Omental fat pad (tissue), 4 donors: ENCODE measurements at places on chromosomes 3 and 15.
A peak's percentile ranks its signal among the peaks of the same experiment; 100 is the strongest.

- no peak for DNase-seq
These were observed 52.8 kb downstream of the FAM43A start for GRCh38 chr3:194738254-194739093.

DNA sequence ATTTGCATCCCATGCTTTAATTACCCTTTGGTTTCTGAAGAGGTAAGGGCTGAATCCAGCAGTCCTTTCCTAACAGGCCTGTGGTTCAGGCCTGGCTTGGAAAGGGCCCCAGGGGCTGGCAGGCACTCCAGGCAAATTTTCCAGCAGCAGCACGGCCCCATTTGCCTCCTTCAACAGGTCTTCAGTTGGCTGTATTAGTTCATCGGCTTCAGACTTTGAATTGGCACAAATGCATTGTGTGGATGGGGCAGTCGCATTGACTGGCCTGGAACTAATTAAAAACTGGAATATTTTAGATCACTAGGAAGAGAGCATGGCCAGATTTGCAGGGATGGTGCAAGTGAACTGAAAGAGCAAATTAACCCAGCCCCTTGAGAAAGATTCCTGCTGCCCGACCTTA is 207.8 kb upstream of the MCTP2 start:
- DNase-seq = no peak

GRCh38 chr15:54638666-54639065 is 558.1 kb downstream of the RSL24D1 start:
- no peak for DNase-seq

DNA sequence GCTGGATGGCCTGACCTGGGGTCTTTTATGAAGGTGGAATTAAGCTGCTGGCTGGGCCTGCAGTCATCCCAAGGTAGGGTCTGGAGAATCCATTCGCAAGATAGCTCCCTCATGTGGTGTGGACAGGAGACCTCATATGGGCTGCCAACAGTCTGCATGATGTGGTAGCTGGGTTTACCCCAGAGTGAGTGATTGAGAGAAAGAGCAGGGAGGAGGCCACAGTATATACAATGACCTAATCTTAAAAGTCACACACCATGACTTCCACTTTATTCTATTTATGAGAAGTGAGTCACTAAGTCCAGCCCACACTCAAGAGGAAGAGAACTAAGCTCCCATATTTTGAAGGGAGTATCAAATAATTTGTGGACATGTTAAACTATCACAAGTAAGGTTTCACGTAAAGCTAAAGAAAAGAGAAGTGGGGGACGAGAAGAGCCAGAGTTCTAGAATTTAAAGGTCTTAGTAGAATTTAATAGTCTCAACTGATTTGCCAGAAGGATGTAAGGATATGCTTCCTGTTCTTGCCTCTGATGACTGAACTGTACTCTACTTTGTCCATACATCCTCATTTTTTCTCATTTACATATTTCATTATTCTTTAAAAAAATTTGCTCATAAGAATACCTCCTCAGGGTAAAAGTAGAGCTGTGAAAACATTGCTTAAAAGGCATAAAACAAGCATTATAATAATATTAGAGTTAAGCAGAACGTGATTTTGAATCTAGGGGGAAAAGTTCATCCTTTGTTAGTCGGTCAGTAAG is 184.4 kb downstream of the PEX5L start:
- no peak for DNase-seq

DNA sequence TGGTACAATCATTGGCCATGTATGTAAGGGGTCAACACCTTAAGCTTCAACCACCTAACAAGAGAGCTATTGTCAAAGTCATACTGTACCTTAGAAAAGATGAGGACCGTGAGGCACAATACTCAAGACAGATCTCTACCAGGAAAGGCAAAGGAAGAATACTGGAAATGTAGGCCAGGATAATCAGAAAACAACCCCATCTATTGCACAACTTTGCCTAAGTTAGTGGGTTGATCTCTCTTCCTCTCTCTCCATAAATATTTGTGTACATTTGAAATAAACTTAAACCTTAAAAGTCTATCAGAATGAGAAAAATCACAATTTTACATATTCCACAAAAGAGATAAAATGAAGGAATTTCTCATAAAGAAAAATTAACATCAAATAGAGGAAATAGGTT is 556.9 kb downstream of the MECOM start:
- DNase-seq = no peak

- no peak for DNase-seq
These were observed 34.5 kb downstream of the ANO10 start for GRCh38 chr3:43587303-43587702.

GRCh38 chr3:118707991-118708390 is 326.7 kb downstream of the IGSF11 start:
- no peak for DNase-seq

DNA sequence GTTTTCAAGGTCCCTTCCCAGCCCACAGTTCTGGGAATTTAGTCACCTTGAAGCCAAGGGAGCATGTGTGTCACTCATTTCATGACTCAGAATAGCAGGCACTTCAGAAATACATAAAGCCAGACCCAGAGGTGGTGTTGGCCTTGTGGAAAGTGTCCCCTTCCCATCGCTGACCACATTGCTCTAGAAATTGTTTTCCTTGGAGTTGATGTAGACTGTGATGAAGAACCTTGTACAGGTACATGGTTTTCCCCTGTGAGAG is 158.8 kb downstream of the SLCO3A1 start:
- no peak for DNase-seq

GRCh38 chr3:121894301-121894990 is at the start of gene SLC15A2:
SLC15A2 (plus strand) TSS chr3:121894401; CDS start chr3:121894477, 76 bp downstream.
- no peak for DNase-seq

DNA sequence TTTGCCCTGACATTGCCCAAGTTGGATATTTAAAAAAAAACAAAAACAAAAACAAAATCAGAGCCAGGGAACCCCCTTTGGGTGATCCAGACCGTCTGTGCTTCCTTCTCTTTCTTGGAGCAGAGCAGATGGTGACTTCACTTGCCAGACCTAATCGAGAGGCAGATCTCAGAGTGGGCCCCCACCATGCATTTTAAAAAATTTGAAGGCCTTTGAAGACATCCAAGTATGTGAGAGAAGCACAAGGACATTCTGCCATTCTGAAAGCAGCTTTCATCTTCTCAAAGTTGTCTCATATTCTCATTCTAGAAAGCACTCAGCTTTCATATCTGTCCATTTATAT is 93.3 kb downstream of the SV2B start:
- DNase-seq = no peak

DNA sequence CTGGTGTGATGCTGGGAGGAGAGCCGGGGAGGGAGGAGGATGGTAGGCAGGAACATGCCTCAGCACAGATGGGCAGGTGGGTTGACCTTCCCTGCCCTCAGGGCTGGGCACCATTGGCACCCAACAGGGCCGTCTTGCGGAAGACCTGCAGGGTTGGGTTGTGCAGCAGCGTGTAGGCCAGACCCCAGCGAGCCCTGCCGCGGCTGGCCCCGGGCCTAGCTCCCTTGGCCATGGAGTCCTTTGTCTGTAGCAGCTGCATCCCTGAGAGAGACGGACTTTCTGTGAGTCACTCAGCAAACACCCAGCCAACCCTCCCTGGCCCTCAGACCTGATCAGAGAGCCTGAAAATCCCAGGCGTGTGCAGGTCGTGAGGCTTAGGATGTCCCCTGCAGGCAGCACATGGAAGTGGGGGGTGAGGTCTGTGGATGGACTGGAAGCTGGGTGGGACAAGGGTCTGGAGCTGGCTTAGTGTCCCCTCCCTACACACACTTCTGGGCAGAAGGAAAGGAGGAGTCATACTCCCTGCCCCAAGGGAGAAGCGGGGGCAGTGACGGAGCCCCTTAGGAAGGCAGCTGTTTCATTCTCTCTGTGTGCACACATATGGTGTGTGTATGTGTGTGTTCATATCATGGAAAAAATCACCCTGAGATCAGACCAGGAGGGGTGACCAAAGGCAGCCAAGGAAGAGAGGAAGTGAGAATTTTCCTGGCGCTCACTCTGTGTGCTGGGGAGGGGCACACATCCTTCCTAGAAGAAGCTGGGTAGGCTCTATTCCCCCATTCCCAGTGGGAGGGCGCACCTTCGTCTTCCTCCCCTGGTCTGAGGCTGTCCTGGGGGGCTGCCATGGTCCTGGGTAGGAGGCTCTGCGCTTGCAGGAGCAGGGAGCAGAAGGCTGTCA is 6.7 kb downstream of the ISLR start:
- DNase-seq = no peak

- DNase-seq = no peak
These were observed 123.5 kb downstream of the NUP210 start for GRCh38 chr3:13296662-13297061.

- DNase-seq = no peak
These were observed 1.3 kb downstream of the SLC6A6 start for GRCh38 chr3:14403619-14404155.

- no peak for DNase-seq
These were observed 23.2 kb downstream of the ZNF148 start for GRCh38 chr3:125351814-125352456.

DNA sequence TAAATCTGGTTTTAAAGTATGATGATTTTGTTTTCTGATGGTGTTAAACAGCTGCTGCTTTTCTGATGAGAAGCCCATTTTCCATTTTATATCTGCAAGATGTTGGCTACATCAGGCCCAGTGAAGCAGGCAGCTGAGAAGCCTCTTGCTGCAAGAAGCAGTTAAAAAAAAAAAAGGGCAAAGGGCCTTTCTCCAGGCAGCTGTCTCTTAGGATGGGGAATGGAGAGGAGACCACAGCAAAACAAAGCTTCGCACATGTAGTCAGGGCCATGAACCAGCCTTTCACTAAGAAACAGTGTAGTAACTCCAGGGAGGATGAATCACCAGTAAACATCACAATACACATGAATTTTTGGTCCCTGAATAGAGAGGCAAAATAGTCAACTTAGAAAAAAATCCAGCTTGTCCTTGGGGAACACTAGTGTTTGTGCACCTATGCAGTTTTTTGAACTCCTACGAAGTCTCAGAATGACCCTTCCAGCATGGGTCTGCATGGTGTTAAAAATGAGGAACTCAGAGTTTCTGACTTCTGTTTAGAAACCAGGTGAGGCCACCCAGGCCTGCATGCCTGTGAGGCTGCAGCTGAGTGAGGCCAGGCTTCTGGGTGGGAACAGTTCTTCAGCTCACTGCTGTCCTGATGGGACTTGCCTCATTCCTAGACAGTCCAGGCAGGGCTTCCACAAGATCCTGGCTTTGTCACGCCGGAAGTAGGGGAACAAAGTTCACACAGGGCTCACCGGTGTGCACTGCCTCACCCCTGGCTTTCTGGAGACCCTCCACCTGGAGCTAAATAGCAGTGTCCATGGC is 518.7 kb downstream of the MCTP2 start:
- DNase-seq = no peak

GRCh38 chr3:172153335-172153861 is 114.0 kb downstream of the FNDC3B start:
- peak; percentile 66 for DNase-seq

GRCh38 chr3:187265461-187265955 is 26.0 kb downstream of the MASP1 start:
- no peak for DNase-seq

- DNase-seq = no peak
These were observed 27.0 kb downstream of the NSMCE3 start for GRCh38 chr15:29242456-29243242.

GRCh38 chr15:90033006-90033405 is 31.9 kb downstream of the ZNF710 start:
- no peak for DNase-seq

DNA sequence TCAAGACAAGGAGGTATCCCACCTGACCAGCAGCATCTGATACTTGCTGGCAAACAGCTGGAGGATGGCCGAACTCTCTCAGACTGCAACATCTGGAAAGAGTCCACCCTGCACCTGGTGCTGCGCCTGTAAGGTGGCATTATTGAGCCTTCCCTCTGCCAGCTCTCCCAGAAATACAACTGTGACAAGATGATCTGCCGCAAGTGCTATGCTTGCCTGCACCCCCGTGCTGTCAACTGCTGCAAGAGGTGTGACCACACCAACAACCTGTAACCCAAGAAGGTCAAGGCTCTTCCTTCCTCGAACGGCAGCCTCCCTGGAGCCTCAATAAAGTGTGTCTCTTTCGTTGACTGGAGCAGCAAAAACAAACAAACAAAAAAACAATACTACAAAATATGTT is 2.2 kb upstream of the SLC4A7 start:
- no peak for DNase-seq

DNA sequence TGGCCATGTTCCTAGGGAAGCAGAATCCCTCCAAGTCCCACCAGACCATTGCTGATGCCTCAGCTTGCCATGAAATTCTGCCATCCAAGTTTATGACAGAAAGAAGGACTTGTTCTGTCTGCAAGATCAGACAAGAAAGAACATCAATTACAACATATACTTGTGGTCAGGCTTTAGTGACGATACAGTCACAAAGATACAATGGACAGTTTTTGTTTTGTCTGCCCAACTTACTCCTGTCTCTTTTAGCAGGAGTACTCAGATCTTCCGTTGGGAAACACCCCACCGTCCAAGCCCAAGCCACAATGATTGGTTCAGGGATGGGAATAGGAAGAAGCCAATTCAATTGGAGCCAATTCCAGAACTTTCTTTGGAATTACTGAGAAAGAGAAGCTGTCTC is 15.7 kb downstream of the KLHL6 start:
- no peak for DNase-seq

DNA sequence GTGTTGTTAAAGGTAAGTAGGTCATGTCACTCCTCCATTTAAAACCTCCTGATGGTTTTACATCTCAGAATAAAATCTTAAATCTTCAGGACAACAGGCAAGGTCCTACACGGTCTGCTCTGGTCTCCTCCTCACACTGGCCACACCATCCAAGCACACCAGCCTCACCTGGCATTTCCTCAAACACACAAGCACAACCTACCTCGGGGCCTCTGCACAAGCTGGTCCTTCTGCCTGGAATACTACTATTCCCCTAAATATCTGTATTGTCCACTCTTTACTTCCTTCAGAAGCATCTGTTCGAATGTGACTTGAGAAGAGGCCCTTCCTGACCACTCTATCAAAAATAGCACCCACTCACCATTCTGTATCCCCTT is 1.8 kb downstream of the GORASP1 start:
- DNase-seq = no peak

GRCh38 chr3:190566043-190566933 is 52.4 kb downstream of the IL1RAP start:
- peak; percentile 84 for DNase-seq
